T-helper 2 cell (primary cell): ENCODE measurements at places on chromosomes 13 and 19.
A peak's percentile ranks its signal among the peaks of the same experiment; 100 is the strongest.

- DNase-seq = no peak
Observed at GRCh38 chr19:48353677-48354076, 10.1 kb downstream of the TMEM143 start.

DNA sequence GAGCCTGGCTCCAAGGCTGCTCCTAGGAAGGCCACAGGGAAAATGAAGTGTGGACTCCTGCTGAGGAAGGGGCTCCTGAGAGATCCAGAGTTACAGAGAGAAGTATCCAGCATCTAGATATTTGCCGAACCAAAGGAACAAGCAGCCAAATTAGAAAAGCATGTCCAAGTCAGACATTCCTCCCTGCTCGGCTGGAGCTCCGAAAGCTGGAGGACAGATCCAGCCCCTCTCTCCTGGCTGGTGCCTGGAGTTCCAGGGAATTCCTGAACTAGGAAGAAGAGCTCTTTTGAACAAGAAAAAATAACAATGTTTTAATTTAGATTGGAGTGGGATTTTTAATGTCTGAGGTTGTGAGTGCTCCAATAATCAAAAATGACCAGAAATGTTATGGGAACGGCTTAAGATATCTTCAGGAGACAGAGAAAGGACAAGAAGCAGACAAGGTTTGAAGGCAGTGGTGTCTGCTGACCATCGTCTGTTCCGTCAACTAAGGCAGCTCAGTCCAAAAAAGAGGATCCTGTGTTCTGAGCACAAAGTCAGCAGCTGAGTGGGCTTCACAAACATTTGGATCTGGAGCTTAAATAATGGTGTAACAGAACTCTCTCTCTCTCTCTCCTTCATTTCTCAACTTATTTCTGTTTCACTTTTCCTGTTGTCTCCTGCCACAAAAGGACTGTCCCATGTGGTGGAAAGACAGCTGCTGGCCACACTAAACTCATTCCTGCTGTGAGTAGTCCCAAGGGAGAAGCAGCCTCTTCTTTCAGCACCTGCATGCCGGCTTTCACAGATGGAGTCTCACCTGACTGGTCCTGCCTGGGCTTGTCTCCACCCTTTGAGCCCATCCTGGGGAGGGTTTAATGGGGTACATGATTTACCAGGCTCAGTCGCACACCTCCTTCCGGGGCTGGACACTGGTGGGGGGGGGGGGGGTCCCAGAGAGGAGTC lies 31.5 kb upstream of the IRS2 start:
- no peak for DNase-seq

DNA sequence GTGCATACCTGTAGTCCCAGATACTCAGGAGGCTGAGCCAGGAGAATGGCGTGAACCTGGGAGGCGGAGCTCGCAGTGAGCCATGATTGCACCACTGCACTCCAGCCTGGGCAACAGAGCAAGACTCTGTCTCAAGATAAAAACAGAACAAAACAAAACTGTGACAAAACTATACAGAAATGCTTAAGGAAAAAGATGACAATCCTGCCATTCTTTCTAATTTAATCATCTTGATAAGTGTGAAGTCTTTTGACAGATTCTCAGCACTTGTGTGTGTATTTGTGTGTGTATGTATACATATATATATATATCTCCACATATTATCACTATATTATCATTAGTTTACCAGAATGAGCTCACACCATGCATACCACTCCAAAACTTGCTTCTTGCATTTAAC lies 12.3 kb downstream of the HTR2A start:
- DNase-seq = no peak

GRCh38 chr19:44666852-44667556 lies 4.3 kb upstream of the CEACAM19 start:
- DNase-seq = no peak

GRCh38 chr19:54114340-54115108 lies 933 bp downstream of the TFPT start:
- no peak for DNase-seq

- peak; percentile 52 for DNase-seq
Observed at GRCh38 chr13:102846261-102847015, 606 bp downstream of the ERCC5 start.

DNA sequence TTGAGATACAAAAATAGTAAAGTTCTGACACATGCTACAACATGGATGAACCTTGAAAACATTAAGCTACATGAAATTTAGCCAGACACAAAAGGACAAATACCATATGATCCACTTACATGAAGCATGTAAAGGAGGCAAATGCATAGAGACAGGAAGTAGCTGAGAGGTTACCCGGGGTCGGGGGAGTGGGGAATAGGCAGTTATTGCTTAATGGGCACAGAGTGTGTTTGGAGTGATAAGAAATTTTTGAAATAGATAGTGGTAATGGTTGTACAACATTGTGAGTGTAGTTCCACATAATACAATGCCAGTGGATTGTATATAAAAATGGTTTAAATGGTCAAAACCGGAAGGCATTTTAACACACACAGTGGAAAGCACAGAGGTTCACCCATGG lies 4.3 kb downstream of the N4BP2L1 start:
- DNase-seq = no peak

DNA sequence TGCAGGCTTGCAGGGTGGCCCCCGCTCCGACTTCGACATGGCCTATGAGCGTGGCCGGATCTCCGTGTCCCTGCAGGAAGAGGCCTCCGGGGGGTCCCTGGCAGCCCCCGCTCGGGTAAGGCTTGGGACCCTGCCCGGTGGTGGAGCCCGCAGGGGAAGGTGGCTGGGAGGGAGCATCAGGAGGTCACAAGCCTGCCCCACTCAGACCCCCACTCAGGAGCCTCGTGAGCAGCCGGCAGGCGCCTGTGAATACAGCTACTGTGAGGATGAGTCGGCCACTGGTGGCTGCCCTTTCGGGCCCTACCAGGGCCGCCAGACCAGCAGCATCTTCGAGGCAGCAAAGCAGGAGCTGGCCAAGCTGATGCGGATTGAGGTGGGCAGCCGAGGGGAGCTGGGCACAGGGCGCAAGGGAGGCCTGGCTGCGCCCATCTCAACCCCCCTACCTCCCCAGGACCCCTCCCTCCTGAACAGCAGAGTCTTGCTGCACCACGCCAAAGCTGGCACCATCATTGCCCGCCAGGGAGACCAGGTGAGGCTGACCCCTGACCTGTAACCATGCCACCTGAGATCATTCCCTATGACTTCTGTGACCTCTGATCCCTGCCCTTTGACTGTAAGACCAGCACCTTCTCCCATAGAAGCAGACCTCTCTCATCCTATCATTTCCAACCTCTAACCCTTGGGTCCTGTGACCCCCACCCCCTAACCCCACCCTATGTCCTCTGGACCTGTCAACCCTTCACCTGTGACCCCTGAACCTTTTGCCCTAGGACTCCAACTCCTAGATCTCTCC lies 7.2 kb downstream of the PNPLA6 start:
- no peak for DNase-seq

- no peak for DNase-seq
Observed at GRCh38 chr13:112790735-112791641, 101.2 kb downstream of the ATP11A start.

DNA sequence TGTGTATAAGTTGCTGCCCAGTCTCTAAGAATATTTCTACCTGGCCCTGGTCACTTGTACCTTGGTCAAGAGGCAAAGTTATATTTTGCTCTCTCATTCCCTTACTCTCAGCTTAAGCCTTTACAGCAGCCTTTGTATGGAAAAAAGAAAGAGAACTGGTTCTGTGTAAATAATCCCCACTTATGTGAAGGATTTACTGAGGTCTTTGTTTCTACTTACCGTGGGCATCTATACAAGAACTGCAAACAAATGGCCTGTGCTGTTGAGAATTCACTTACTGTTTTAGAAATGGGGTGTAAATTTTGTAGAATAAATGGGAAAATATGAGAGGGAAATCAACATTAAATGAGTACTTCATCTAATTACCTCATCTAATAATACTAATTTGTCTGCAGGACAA lies 267.4 kb downstream of the PCDH20 start:
- DNase-seq = no peak

GRCh38 chr13:49421391-49421790 lies 22.5 kb downstream of the CAB39L start:
- DNase-seq = no peak

- DNase-seq = no peak
Observed at GRCh38 chr19:8329996-8330395, 8.7 kb downstream of the RPS28 start.

DNA sequence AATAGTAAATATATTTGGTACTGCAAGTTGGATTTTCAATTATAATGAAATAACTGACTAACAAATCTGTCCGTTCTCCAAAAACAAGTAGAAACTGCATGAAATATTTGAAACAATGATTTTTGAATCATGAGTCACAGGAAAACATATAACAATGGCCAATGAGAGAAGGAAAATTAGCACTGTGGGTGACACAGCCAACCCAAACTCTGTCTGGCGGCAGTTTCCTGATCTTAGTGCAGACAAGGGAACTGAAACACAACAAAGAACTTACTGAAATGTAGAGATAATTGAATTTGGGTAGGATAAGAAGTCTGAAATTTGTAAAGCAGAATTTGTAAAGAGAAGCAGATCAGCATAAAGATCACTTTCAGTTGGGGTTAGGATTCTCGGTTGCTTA lies 2743.3 kb upstream of the PCDH20 start:
- DNase-seq = no peak

DNA sequence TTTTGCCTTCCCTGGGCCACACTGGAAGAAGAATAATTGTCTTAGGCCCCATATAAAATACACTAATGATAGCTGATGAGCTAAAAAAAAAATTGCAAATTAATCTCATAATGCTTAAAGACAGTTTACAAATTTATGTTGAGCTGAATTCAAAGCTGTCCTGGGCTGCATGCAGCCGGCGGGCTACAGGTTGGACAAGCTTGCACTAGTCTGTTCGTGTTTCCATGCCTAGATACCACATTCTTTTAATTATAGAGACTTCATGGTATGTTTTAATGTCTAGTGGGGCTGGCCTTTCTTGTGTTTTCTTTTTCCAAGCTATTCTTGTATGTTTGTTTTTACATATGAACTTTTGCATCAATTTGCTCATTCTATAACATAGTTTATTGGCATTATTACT lies 90.6 kb downstream of the SGCG start:
- no peak for DNase-seq

- DNase-seq = no peak
Observed at GRCh38 chr19:29510701-29511265, 15.0 kb upstream of the VSTM2B start.

DNA sequence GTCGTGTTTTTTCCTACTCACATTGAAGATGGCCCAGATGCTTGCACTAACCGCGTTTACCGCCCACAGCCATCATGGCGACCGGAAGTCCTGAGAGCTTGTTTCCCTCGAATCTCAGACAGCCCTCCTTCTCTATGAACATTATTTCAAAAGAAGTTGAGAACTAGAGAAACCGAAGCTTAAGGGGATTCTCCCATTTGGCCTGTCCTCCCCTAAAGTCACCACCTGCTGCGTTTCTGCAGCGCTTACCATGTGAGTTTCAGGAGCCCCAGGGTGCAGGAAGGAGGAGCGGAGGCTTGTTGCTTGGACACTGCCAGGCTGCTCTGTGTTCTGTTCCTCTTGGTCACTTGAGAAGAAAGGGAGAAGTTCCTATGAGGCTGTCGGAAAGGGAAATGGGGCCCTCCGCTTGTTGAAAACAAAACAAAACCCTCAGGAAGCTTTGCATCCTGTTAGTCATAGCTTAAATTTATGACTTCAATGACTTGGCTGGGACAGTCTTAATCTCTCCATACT lies 6.2 kb downstream of the CARD8 start:
- peak; percentile 90 for DNase-seq

DNA sequence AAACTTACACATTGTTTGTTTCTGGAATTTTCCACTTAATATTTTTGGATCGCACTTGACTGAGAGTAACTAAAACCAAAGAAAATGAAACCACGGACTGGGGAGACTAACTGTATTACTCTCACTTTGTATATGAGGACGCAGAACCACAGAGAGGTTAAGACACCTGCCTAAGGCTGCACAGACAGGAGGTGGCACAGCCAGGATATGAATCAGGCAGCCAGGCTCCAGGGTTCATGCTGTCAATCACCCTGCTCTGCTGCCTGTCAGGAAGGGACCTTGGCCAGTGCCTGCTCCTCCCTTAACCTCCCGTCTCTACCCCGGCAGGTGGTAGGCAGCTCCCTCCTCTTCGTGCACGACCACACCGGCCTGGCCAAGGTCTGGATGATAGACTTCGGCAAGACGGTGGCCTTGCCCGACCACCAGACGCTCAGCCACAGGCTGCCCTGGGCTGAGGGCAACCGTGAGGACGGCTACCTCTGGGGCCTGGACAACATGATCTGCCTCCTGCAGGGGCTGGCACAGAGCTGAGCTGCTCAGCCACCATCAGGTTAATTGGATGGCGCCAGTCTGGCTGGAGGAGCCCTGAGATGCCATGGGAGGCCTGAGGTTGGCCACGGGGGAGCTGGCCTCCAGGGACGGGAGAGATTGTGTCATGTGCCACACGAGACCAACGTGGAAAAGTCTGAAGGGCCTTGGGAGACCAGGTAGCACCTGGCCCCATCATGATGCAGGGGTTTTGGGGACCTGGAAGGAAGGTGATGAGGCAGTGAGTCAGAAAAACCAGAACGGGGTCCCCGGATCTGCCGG lies 11.0 kb downstream of the ACTMAP start:
- DNase-seq = no peak

DNA sequence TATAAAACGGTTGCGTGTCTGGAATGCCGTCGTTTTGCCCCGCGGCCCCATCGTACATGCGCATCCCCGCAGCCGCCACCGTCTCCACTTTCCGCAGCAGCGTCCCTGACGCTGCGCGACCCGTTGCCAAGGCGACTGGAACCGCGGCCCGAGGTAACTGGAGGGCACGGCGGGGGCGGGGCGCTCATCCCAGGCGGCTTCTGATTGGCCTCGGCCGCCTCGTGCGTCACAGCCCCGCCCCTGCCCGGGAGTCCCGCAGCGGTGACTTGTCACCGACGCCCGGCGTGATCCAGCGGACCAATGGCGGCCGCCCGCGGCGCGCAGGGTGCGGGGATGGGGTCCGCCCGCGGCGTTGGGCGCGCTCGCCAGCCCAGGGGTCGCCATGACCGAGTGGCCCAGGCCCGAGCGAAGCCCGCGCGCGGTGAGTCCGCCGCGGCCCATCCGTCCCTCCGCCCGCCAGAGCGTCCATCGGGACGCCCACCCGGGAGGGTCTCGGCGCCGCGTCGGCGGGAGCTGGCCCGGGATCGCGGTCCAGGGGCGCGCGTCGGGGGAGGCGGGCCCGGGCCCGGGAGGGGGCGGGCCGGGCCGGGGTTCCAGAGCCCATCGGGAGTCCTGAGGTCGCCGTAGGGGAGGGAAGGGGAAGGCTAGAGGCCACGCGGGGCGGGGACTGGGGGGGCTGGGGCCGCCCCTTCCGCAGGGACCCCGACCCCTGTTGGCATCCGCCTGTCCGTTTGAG lies at the start of gene ZSCAN1:
ZSCAN1 (plus strand) TSS at position 285 of the 736 bp plus-strand sequence. CDS start 3,812 bp downstream, outside the sequence.
- no peak for DNase-seq

DNA sequence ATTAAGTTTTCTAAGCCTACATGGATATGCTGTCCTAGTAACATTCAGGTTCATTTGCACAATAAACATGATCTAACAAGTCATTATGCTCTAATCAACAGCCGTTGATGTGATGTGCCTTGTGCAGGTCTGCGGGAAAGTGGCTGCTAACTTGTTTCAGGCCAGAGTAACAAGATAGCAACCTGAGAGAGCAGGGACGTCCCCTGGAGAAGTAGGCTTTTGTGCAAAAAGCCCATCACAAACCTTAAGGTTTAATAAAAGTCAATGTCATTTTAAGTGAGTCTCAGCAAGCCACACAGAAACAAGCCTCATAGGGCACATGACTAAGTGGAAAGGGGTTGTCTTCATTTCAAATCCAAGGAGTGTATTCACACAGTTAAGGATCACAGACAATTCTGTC lies 17.6 kb downstream of the FOXO1 start:
- no peak for DNase-seq

GRCh38 chr19:1025960-1026782 lies at the start of gene CNN2:
Gene CNN2, plus strand, starts transcription at chr19:1026608. Its CDS starts 54 bp downstream, at chr19:1026662.
- peak; percentile 74 for DNase-seq
